ENCODE measurements at places on chromosomes 13 and 19.

DNA sequence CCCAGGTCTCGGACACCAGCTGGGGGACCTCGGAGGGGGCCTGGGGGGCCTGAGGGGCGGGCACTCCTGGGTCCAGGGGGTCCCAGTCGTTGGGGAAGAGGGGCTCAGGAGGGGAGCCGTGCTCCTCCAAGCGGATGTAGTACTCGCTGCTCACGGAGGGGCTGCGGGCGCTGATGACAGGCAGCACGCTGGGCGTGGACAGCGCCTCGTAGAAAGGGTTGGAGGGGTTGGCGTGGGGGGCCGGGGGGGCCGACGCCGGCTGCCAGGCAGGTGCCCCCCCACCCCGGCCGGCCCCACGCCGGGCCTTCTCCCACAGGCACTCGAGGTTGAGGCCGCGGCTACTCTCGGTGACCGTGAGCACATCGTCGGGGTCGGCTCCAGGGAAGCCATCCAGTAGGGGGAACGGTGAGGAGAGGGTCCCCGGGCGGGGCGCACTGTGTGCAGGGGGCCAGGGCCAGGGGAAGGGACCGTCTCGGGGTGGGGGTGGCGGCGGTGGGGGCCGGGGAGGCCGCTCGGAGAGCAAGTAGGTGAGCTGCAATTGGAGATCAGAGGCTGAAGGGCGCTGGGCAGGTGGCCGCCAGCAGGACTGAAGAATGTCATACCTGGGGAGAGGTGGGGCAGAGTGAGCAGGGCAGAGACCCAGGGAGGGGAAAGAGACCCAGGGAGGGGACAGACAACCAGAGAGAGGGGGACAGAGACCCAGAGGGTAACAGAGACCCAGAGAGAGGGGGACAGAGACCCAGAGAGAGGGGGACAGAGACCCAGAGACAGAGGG, 12.1 kb downstream of the LMTK3 start:
- no peak for DNase-seq

DNA sequence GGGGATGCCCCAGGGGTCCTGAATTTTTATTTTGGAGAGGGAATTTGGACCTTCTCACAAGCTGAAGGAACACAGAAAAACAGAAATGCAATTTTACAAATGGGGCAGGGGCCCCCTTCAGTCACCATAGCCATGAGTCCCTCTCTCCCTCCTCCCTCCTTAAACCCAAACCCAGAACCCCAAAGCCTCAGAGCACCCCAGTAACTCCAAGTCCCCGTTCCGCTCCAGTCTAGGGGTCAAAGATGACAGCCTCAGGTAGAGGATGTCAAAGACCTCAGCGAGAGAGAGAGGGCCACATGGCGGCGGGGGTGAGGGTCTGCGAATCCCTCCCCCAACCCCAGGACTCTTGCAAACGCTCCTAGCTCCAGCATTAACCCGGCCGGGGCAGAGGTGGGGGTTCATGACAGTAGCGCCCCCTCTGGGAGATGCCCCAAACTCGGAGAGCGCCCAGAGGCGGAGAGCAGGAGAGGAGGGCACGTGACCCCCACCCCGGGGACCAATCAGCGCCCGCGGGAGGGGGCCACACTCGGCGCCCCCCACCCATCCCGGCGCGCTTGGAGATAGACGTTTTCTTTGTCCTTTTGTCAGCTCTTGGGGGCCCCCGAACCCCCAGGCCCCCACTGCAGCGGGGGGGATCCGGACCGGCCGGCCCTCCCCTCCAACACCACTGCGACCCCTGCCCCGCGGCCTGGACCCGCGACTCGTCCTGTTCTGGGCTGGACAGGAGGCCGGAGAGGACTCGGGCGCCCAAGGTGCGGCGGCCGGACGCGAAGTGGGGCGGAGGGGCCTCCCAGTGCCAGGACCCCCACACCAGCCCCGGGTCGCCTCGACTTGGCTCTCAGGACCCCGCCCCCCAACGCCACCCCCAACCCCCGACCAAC, 20.8 kb upstream of the SEMA6B start:
- DNase-seq = no peak

DNA sequence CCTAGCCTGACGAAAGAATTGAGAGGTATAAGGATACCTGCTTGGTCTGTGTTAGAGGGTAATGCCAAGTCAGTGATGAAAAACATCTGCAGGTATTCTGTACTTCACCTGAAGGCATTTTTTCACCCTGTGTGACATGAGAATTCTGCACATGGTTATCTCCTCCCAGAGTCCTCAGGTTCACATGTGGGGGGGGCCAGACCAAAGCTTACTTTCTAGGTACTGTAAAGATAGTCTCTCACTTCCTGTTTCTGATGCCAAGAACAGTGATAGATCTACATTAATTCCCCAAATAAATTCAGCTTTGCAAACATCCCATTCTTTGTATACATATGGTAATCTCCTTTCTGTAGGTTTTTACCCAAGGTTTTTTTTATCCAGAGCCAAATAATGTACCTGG, 53.4 kb downstream of the GPC6 start:
- DNase-seq = no peak

GRCh38 chr13:39274739-39275325, 236.6 kb downstream of the NHLRC3 start:
- no peak for DNase-seq

GRCh38 chr13:85661675-85662074, 137.5 kb downstream of the SLITRK6 start:
- DNase-seq = no peak

- no peak for DNase-seq
Measured at GRCh38 chr19:29761575-29762232, 46.6 kb upstream of the C19orf12 start.

- no peak for DNase-seq
Measured at GRCh38 chr13:112712451-112713207, 22.8 kb downstream of the ATP11A start.

- DNase-seq = no peak
Measured at GRCh38 chr19:34794066-34794960, 21.3 kb upstream of the ZNF599 start.

DNA sequence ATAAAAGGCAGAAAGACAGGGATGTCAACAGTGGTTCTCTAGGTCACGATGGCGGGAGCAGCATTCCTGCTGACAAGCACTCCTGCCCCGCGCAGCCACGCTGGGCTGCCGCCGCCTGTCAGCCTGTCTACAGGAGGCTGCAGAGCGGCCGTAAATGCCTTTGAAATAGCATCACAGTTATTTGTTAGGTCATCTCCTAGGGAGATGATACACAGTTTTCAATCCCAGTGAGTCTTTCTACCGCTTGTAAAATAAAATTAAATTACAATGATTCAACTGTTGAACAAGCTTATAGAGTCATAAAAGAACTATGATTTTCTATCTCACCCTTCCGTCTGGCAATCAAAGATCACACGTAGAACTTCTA, 7.3 kb upstream of the SLC7A9 start:
- DNase-seq = no peak

DNA sequence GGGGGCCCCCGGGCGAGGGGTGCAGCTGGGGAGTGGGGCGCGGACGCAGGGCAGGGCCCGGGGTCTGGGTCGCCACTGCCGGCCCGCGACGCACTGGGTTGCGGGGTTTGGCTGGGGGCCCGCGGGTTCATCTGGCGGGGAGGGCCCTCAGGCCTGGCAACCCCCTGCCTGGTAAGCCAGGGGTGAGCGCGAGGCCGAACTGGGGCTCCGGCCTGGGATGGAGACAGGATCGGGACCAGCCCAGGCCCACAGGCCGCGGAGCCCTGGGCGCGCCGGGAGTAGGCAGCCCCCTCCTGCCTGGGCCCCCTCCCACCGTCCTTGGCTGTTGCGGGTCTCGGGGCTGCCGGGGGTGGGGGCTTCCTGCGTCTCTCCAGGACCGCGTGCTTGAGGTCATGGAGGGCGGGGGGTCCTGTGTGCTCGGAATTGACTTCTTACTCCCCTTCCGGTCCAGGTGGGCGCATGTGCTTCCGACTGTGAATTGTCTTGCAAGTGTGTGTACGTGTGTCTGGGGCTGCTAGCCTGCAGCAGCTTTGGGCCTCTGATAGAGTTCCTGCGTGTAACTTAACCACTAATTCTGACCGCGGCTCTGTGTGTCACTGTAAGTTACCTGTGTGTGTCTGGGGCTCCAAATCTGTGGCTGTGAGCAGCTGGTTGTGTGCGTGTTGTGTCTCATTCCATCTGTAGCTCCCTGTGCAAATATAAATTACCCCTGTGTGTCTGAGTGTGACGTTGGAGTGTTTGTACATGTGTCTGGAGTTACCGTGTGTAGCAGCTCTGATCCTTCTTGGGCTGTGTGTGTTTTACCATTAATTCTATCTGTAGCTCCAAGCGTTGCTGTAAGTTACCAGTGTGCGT, 751 bp downstream of the GRAMD1A start:
- peak; percentile 52 for DNase-seq

DNA sequence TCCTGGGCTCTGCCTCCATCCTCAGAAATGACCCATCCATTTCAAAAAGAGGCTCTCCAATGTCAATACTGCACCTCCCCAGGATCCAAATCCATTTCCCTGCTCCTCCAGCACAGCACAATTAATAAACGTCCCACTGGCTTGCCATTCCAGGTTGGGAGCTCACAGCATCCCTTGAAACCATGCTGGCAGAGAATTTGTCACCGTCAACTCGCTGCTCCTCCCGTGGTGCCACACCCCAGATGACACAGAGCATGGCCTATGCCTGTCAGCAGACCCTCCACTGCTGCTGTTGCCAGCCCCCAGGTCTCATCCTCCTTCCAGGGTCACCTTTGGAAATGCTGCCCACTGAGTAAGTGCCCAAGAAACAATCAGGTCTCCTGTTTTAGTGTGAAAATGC, 53.0 kb upstream of the UQCRFS1 start:
- DNase-seq = no peak

- no peak for DNase-seq
Measured at GRCh38 chr13:26727122-26727521, 33.5 kb downstream of the GPR12 start.

DNA sequence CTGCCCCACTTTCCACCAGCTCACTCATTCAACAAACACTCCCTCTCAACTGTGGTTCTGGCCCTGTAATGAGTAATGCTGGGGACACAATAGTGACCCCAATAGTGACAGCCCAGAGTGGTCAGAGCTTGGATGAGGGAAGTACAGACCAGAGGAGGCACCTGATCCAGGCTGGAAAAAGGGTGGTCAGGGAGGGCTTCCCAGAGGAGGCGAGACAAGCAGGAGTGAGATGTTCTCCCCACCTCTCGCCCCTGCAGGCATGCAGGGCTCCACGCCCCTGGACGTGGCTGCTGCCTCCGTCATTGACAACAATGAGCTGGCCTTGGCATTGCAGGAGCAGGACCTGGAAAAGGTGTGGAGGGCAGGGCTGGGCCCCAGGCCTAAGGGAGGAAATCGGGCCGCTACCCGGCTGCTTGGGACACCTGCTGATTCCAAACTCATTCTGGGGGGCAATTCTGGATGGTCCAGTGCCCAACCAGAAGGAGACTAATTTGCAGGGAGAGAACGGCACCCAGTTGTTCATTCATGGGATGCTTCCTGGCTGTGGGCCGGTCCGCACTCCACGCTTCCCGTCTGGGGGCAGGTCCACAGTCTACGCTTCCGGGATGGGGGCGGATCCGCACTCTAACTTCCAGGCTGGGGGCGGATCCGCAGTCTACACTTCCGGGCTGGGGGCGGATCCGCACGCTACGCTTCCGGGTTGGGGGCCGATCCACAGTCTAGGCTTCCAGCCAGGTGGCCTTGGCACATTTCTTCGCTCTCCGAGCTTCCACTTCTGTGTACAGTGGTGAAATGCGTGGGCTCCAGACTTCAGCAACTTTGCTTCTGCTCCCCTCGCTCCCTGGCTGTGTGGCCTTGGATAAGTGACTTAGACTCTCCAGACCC, 63.4 kb downstream of the RYR1 start:
- DNase-seq = no peak

DNA sequence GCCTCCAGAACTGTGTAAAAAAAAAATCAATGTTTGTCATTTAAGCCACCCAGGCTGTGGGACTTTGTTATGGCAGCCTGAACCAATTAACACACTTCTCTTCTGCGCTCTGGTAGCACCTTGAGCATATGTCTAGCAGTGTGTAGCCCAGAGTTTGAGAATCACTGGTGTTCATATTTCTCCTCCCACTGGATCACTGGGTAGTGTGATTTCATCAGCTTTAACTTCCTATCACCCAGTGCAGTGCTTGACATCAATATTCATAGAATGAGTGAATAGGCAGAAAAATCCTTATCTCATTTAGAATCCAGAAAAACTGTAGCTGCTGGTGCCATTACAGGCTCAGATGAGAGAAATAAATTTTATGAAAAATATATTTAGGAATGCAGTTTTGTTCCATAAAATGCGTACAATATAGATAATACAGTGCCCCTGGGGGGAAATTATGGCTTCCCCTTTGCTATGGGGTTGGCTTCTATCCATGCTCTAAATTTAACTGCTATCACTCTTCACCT, 30.7 kb upstream of the WASF3 start:
- no peak for DNase-seq

GRCh38 chr13:22964245-22964966, 216.4 kb upstream of the SGCG start:
- DNase-seq = no peak

GRCh38 chr13:21657538-21657937, 13.3 kb upstream of the FGF9 start:
- no peak for DNase-seq
